Glutamatergic neuron (in vitro differentiated cells): ENCODE measurements at places on chromosomes 7 and 10.

DNA sequence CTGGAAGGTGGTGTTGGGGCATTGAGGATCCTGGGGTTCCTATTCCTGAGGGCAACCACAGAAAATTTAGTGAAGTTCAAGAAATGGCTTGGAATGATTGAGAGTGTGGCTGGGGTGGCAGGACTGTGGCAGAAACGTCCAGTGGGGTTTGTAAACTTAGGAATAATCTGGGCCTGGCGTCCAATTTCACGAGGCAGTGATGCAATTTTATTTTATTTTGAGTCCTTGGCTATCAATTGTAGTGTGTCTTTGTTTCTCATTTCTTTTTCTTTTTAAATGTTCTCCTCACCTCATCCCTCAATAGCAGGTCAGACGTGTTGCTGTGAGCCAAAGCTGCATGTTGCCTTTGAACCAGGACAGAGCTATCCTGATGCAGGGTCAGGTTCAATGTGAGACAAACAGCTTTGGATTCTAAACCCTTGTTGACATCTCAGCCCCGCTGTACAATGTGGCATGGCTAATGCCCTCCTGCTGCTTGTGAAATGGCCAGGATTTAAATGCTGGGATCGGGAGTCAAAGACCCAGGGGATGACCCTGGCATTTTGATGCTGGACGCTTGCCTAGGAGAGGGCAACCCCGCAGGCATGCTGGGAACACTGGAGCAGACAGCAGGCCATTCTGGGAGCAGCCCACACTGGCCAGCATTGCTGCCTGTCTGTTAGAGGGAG is 64.8 kb downstream of the RBM20 start:
- no peak overlapping the region for H3K27ac ChIP-seq
- H3K36me3 ChIP-seq, result peaks cover 4% of the 10 kb centered on the region
- peaks cover 14% of the 10 kb centered on the region for H3K4me1 ChIP-seq
- peaks cover 5% of the 10 kb centered on the region for H3K27me3 ChIP-seq

DNA sequence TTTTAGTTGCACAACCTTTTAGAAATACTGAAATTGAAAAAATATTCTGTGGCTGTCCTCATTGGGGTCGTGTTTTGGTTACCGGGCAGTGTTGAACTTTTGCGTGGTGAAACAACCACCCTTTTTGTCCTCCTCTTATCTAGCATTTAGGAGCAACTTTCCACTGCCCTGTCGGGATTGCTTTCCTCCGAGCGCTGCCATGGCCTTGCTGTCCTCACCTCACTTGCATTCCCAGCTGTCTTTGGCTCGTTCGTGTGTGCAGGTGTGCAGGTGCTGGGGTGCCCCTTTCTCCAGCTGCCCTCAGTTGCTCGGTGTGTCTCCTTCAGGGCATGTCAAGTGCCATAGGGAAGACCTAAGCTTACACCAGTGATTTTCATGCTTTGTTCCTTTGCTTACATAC is 116.9 kb upstream of the GJD4 start:
- DNase-seq, result no peak
- H3K4me3 ChIP-seq, result no peak overlapping the region
- no peak overlapping the region for H3K27ac ChIP-seq
- H3K36me3 ChIP-seq, result peaks cover 8% of the 10 kb centered on the region

DNA sequence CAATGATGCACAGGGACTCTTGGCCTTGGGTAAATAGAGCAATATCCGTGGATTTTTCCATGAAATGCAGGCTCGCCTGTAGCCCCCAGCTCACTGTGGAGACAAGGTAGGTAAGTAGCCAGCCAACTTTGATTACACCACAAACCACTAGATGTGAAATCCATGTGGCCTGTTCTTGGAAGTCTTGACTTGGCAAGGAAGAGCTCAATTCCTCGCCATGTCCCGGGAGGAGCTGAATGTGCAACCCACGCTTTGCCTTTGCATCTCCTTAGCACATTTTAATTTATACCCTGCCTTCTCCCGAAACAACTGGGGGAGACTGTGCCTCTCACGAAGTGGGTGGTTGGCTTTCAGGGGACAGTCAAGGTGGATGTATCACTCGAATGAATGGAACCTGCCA is 347.7 kb upstream of the MKI67 start:
- H3K36me3 ChIP-seq, result no peaks in the 10 kb centered on the region
- H3K4me3 ChIP-seq, result no peak overlapping the region
- H3K27me3 ChIP-seq, result peaks cover 4% of the 10 kb centered on the region
- no peak for DNase-seq
- H3K4me1 ChIP-seq, result no peaks in the 10 kb centered on the region
- no peak overlapping the region for H3K27ac ChIP-seq

DNA sequence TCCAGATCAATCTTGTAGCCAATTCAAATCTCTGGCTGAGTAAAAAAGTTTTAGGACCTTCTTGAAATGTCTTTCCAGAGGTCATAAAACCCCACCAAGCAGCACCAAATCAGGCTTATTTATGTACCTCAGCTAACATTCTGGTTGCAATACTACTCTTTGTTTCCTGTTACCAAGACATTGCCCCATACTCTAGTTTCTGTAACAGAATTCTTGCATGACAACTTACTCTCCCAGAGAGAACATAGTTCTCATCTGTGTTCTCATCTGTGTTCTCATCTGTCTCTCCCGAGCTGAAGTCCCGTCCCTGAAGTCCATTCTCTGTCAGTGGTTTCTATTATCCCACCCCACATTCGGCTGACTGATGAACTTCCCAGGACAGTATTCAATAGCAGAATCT is 1285.1 kb downstream of the XPNPEP1 start:
- peaks cover 3% of the 10 kb centered on the region for H3K27me3 ChIP-seq
- H3K4me3 ChIP-seq, result no peak overlapping the region
- H3K4me1 ChIP-seq, result no peaks in the 10 kb centered on the region
- H3K27ac ChIP-seq, result no peak overlapping the region

DNA sequence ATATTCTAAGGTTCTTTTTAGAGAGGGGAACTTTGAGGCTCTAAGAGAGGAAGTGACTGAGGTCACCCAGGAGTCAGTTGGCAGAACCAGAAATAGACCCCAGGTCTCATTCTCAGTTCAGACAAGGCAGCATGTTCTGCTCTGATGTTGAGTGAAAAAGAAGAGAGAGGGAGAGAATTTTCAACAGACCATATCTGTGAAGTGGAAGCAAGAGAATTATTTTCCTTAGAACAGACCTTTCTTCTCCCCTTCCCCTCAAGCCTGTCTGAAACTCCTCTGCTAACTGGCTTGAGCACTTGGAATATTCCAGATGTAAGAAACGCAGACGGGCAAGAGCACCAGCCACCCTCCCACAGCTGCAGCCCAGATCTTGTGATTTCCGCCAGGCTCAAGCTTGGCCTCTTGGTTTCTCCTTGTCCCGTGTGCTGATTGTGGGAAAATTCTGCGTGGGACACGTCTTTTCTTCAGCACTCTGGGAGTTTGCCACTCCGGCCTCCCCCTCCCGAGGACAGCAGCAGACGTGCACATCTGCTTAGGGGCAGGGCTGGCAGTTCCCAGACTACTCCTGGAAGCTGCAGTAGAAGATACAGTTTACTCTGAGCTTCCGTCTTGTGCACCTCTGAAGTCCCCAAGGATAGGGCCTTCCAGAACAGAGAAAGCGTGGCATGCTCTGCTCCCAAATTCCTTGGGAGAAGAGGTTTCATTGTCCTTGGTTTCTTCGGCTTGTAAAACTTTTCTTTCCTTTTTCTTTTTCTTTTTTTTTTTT is 22.7 kb upstream of the IKZF1 start:
- H3K27me3 ChIP-seq, result peaks cover 3% of the 10 kb centered on the region
- DNase-seq, result no peak
- H3K4me3 ChIP-seq, result no peak overlapping the region
- H3K27ac ChIP-seq, result no peak overlapping the region

GRCh38 chr10:112821663-112822062 is 128.4 kb upstream of the TCF7L2 start:
- H3K36me3 ChIP-seq, result no peaks in the 10 kb centered on the region
- no peak overlapping the region for H3K4me3 ChIP-seq
- peaks cover 11% of the 10 kb centered on the region for H3K4me1 ChIP-seq
- no peak overlapping the region for H3K27ac ChIP-seq
- no peaks in the 10 kb centered on the region for H3K27me3 ChIP-seq

DNA sequence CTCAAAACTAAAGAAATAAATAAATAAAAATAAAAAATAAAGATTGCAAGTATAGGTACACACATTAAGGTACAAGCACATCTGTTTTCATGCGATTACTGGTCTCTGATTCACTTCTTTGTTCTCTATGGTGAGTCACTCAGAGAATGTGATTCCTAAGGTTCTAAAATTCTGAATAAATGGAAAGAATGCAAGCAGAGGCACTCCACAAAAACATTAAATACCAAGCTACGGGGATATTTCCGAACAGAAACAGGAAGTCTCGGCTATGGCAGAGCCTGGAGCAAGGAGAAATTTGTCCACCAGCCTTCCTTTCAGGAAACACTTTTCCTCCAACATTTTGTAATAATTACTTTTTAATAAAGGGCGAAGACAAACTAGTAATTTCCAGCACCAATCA is 1.4 kb downstream of the VOPP1 start:
- peak overlapping the region; percentile 70 for H3K27ac ChIP-seq
- peaks cover 4% of the 10 kb centered on the region for H3K27me3 ChIP-seq
- DNase-seq, result no peak
- H3K36me3 ChIP-seq, result no peaks in the 10 kb centered on the region

- no peaks in the 10 kb centered on the region for H3K36me3 ChIP-seq
- H3K4me1 ChIP-seq, result no peaks in the 10 kb centered on the region
- H3K27ac ChIP-seq, result no peak overlapping the region
- no peak overlapping the region for H3K4me3 ChIP-seq
- no peak for DNase-seq
Observed at GRCh38 chr7:98038731-98039130, 48.7 kb upstream of the OCM2 start.
